ENCODE measurements at places on chromosomes 6 and 20. TPM values are rescaled to one million over a fixed set of nuclear protein-coding genes. Genes with fewer than 3 reads are reported as not detected.

Gene TSBP1
- not detected for total RNA-seq

Gene BNIP5
- not detected for total RNA-seq

Gene TRIM15
- total RNA-seq, result not detected

Gene CLDN20
- total RNA-seq, result not detected

Gene TSPO2
- not detected for total RNA-seq

Gene RWDD2A
- total RNA-seq, result 2.1 TPM

Gene BTN1A1
- total RNA-seq, result not detected

Gene OR2B2
- total RNA-seq, result not detected

Gene NEURL2
- 9.2 TPM for total RNA-seq

Gene KCNB1
- not detected for total RNA-seq

Gene XRN2
- total RNA-seq, result 78.3 TPM

Gene ABHD16B
- not detected for total RNA-seq

Gene C6orf52
- total RNA-seq, result 6.2 TPM

Gene MEP1A
- not detected for total RNA-seq
